ENCODE measurements at places on chromosomes 7 and 10.
A peak's percentile ranks its signal among the peaks of the same experiment; 100 is the strongest.

DNA sequence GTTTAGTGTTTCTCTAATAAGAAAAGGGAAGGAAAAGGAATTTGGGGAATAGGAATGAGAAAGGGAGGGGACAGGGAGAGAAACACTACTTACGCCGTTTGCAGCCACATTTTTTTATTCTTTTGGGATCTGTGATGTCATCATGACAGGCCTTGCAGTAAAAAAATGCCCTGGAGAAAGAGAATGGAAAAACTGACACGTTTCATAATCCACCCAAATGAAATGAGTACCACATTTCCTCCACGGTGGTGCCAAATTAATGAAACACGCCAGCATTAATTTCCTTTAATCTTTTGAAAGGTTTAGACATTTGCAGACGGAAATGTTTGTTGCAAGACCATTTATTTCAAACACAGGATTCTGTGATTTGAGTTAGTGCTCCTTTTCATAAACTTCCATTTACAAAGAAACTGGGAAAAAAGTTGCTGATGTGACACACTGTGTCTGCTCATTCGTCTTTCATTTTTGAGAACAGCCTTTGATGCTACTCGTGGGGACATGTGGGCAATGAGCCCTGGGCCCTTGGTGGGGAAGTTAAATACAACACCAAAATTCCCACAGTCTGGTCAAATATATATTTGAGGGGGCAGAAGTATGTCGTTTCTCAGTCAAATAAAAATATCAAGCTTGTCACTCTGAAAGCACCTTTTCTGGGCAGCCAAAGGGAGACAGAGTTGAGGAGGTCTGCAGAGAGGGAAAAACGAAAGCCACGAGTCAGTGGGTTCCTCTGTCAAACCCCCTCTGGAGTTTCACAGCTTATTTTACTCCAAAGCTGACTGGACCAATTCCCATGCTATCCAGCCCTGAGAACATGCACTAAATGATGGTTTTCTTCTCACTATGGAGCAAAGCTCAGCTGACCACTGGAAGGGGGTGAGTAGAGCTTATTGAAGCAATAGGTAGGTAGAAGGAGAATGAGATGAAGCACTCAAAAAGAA is 625.5 kb downstream of the KCNMA1 start:
- no peak for DNase-seq

GRCh38 chr7:149430192-149430591 is 30.7 kb downstream of the ZNF777 start:
- no peak for DNase-seq

GRCh38 chr10:76998451-76998850 is 639.2 kb downstream of the KCNMA1 start:
- no peak for DNase-seq

DNA sequence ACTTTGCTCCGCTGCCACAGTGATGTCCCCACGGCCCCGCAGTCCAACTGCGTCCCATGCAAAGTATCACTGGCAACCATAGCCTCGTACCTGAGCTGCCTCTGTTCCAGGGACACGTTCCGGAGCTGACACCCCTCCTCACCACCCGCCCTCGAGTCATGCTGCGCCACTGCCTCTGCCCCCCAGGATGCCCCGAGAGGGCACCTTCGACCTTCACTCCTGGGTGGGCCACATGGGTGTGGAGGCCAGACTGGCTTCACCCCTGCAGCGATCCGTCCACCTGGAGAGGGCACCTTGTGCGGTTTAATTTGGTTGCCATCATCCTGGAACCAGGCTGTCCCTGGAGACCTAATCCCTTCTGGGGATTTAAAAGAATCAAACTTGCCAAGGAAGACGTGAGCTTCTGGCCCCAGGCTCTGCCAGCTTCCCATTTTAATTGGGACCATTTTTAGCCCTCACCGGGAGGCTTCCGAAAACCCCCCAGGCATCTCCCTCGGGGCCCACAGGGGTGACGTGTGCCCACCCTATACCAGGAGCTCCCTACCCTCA is 19.2 kb upstream of the TNRC18 start:
- no peak for DNase-seq

DNA sequence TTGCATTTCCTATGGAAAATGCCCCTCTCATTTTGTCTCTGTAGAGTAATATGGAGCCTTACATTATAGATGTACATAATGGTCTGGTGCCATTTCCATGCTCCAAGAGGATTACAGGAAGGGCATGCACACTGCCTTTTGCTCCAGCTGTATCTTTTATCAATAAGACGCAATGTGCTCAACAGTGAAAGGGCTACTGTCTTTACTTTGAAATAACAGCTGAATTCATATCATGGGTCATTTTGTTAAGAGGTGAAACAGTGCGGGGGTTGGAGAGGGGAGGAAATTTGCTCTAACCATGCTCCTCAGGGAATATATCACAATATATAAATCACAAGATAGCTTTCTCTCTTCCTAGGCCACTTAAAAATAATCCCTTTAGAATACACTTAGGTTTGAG is 77.7 kb downstream of the ICA1 start:
- no peak for DNase-seq

DNA sequence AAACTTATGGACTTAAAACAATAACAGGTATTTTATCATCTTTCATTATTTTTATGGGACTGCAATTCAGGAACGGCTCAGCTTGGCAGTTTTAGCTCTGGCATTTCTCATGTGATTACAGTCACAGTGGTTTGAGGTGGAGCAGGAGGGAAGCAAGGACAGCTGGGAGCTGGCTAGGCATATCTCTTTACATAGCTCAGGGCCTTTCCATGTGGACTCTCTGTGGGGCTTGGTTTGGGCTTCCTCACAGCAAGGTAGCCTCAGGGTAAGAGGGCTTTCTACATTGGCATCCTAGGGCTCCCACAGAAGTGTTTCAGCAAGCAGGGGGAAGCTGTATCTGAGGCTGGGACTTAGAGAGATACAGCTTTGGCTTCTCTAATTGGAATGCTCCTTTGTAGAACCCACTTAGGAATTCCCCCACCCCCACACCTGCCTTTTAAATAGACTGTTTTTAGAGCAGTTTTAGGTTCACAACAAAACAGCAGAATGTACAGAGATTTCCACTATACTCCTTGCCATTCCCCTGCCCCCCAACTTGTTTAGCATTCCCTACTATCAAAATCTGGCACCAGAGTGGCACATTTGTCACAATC is 26.6 kb upstream of the SDHAF3 start:
- no peak for DNase-seq

DNA sequence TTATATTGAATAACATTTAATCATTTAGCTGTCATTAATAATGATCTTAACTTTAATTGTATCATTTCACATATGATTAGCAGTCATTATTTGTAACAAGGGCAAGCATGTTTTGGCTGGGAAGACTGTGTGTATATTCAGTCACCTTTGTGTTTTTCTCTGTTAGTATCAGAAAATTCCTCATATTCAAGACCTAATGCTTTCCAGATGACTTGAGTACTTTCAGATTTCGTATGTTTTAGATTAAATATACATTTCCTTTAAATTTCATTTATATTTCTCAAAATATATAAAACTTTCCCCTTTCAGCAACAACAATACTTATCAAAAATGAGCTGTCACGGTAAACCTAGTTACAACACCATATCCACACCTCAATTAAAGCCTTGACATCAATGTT is 6.3 kb upstream of the CACNA2D1 start:
- no peak for DNase-seq

DNA sequence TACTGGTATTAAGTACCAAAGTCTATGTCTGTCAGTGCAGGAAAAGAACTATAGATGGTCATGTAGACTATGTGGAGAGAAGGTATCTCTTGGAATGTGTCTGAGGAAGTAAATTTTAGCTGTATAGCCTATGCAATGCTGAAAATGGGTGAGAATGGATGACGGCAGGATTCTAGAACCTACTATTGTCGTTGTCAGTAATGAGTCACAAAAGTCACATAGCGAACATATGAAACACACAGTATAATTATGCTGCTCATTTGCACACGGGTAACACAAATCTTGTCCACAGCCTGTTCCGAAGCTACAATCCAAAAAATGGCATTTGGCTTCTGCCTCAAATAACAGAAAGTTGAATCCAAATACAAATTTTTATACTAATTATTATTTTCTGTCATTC is 33.6 kb upstream of the KMT2E start:
- no peak for DNase-seq

- no peak for DNase-seq
These were observed 235.2 kb downstream of the CDC14C start for GRCh38 chr7:49159536-49159935.

GRCh38 chr7:28685644-28686417 is 272.3 kb downstream of the TRIL start:
- peak; percentile 67 for DNase-seq

- DNase-seq = no peak
These were observed 266.8 kb downstream of the CELF2 start for GRCh38 chr10:11284291-11285085.

GRCh38 chr10:23556727-23557440 is 118.0 kb downstream of the OTUD1 start:
- DNase-seq = no peak

- no peak for DNase-seq
These were observed 479.8 kb downstream of the PTPRN2 start for GRCh38 chr7:158107806-158108205.

DNA sequence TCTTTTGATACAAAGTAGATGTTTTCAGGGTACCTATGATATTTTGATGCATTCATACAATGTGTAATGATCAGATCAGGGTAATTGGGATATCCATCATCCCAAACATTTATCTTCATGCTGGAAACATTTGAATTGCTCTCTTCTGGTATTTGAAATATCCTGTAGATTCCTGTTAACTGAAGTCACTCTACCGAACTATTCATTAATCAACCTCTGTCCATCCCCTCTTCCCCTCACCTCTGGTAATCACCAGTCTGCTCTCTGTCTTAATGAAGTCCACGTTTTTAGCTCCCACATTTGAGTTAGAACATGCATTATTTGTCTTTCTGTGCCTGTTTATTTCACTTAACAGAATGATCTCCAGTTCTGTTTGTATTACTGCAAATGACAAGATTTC is 11.3 kb downstream of the MTG1 start:
- no peak for DNase-seq

GRCh38 chr7:43530553-43531410 is 52.1 kb upstream of the STK17A start:
- no peak for DNase-seq

Data from T47D (cell line).